ENCODE measurements at places on chromosomes 3 and 15.

GRCh38 chr3:10602769-10603768, 97.7 kb upstream of the ATP2B2 start:
- no peak for DNase-seq

DNA sequence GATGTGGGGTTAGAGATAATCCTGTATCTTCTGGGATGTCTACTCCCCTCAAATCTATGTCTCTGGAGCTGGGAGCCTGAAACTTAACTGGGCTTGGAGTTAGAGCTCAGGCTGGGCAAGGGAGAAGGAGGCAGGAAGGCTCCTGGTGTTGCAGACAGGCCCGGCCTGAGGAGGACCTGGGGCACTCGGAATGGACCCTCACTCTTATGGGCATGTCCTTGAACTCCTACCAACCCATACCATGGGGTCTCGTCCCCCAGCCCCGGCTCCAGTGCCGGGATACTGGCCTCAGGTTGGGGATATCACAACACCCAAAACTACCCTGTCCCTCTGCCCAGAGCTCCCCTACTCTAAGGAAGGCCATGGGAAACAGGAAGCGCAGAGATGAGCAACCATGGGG, 45.2 kb downstream of the SCN5A start:
- DNase-seq: no peak

- DNase-seq: no peak
These were observed 89.0 kb downstream of the GHSR start for GRCh38 chr3:172359231-172359630.

DNA sequence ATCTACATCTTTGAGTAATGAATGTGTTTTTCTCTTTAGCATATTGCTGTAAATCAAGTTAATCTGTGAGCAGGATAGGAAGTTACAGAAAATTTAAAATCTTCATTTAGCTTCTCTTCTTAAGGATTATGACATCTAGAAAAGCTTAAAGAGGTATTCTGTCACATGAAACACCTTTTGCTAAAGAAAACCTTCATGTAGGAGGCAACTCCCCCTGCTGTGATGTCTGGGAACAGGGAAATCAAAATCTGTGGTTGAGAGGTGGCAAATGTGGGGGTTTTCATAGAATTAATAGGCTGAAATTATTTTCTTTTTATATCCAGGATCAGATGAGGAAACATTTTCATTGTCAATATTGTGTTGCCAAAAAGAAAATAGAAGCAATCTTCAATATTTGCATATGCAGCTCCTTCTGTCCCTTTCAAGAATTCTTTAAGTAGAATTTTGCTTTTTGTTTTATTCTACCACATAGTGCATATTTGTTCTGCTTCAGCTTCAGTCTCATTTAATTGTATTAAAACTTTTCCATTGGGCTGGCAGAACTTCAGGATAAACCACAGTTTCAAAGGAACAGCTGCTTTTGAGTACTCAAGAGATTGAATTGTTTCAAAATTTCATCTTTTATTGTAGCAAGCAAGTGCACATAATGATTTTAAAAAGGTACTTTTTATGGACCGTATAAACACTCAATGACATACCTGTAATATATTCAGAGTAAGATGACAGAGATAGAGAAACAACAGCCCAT, 128.4 kb downstream of the RAP2B start:
- DNase-seq: no peak

DNA sequence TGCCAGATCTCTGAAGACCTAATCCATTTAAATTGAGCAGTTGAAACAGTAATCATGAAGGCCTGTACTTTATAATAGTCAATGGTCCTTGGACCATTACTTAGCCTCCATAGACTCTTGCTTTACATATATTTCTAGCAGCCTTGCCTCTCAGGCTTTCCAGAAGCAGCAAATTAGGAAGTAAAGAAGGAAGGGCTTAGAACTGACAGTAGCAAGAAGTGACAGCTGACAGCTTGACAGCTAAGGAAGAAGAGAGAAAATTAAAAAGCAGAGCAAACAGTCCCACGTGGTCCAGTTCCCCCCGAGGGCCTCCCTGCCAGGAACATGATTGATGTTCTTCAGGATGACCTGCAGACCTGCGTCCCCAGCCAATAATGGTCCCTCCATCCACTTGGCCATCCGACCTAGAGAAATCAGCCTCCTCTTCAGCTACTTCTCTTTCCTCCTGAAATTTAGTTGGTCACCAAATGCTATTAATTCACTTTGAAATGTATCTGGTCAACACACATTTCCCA, 15.0 kb upstream of the PSMD6 start:
- no peak for DNase-seq

- DNase-seq: no peak
These were observed 2.6 kb downstream of the SLMAP start for GRCh38 chr3:57758686-57759085.

- DNase-seq: no peak
These were observed 155.2 kb downstream of the GSK3B start for GRCh38 chr3:119939077-119939476.

- no peak for DNase-seq
These were observed 30.6 kb upstream of the OR5H6 start for GRCh38 chr3:98233468-98233867.

GRCh38 chr3:152780553-152780952, 54.4 kb upstream of the P2RY1 start:
- DNase-seq: no peak

GRCh38 chr15:39235084-39235795, 345.6 kb upstream of the THBS1 start:
- no peak for DNase-seq

DNA sequence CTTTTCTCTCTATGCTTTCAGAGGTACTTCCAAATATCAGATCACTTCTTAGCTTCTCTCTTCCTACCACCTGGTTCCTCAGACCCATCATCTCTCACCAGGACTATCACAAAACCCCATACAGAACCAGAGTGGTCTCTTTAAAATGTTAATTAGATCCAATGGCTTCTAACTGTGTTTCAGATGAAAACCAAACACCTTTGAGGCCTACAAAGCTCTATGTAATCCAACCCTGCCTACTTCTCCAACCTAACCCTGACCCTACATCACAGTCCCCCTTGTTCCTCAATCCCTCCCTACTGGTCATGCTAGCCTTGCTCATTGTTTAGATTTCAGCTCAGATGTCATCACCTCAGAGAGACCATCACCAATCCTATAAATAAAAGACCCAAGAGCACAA, 34.8 kb downstream of the SUMF1 start:
- DNase-seq: no peak

- DNase-seq: no peak
These were observed 822 bp downstream of the ZNF385D start for GRCh38 chr3:21750080-21750696.

GRCh38 chr3:76500746-76501275, 539.1 kb upstream of the ROBO2 start:
- no peak for DNase-seq

- no peak for DNase-seq
These were observed 383.7 kb upstream of the PPP2R3A start for GRCh38 chr3:135581806-135582205.

Data from LoVo (cell line).